Upper lobe of left lung (tissue), 6 donors: ENCODE measurements at places on chromosomes 7 and 10.

DNA sequence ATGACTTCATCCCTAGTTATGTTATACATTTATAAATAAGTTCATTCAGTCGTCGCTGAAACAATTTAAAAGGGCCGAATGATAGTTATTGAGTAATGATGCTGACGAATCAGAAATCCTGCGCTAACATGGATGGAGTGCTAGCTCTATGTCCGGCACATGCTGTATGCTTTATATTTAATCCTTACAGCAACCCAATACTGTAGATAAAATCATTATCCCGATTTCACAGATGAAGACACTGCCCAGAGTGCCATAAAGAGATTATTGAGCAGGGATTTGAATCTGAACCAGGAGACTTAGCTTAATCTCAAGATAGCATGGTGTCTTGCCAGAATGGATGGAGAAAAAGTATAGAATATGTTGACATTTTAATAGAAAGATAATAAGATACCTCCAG is 1.1 kb upstream of the ICA1 start:
- no peak for DNase-seq

DNA sequence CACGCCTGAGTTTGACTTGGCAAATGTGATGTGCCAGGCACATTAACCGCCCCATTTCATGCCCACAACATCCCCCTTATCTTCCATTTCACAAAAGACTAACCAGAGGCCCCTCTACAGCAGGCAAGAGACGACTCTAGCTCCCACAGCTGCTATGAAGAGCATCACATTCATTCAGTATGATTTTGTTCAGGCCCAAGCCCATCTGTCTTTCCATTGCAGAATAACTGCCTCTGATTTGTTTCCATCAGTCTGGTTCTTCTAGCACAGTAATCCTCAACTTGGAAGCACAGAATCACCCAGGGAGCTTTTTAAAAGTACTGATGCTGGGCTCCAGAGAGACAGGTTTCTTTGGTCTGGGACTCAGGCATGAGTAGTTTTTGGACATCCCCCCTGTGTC is 169.7 kb downstream of the NEURL1 start:
- no peak for DNase-seq

- DNase-seq: no peak
Measured at GRCh38 chr10:12750526-12751201, 250.8 kb downstream of the CCDC3 start.

DNA sequence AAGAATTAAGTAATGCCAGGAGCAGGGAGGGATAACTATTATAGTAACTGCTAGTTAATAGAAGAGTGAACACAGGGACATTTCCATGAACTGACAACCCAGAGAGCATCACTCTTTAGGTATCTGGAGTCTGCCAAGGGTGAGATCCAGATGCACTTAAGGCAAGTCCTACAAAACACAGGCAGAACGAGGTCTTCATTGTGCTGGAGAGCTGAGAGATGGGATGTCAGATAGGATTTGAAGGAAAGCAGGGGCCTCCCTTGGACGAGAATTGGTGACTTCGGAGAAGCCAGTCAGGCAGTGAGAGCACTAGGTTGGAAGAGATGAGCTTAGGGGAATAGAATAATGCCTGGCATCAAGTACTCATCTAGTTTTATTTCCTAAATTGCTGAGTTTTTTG is 684.5 kb downstream of the GATA3 start:
- DNase-seq: no peak

- no peak for DNase-seq
Measured at GRCh38 chr10:84540022-84540616, 211.7 kb downstream of the CCSER2 start.

GRCh38 chr10:7846591-7846990 is 28.3 kb downstream of the TAF3 start:
- no peak for DNase-seq

GRCh38 chr10:24944512-24945255 is 7.7 kb downstream of the PRTFDC1 start:
- no peak for DNase-seq

DNA sequence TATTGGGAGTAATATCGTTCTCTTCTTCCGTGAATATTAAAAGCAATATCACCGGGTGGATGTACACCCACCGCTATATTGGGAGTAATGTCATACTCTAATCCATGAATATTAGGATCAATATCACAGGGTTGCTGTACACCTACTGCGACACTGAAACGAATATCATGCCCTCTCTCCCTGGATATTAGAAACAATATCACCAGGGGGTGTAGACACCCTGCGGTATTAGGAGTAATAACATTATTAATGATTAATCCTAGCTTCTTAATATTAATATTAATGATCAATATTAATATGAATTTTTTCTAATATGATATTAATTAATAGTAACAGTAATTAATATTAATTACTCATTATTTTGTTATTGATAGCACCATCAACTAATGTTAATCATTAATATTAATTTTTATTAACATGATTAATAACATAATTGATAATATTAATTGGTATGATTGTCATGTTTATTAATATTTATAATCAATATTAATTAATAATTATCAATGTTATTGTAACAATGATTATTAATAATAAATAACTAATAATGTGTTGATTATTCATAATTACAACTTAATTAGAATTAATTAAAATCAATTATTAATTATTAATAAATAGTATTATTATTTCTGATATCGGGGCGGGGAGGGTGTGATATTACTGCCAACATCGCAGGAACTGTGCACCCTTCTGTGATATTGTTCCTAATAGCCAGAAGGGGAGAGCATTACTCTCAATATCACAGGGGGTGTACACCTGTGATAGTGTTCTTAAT is 121.3 kb upstream of the C1GALT1 start:
- DNase-seq: no peak

DNA sequence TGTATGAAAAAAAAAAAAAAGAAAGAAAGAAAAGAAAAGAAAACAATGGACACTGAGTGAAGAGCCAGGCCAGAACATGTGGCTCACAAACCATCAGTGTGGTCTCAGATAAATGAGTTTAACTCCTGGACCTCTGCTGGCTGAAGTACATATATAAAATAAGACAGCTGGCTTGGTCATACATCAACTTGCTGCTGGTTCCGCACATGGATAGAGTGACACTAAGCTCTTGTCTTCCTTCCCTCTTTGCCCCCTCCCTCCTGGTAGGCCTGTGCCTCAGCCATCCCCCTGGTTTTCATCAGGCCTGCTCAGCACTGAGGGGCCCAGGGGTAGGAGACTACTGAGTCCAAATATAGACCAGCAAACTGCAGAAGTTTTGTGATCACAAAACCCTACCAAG is 58.1 kb upstream of the DGKI start:
- no peak for DNase-seq

DNA sequence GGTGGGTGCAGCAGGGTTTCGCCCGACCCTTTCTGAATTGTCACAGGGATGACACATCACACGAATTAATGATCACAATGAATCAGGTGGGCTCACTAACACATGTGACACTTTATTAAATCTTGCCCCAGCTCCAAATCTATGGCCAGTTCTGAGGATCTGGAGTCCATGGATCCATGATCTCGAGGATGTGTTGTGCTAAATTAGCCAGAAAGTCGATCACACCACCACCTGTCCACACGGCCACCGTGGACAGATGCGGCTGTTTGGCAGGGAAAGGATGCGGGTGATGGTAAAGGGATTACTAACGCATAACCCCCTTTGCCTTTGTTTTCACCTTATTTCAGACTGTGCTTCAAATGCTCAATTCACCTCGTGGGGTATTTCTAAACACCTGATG is 96.4 kb downstream of the COBL start:
- no peak for DNase-seq

GRCh38 chr7:106346678-106347217 is 62.0 kb upstream of the NAMPT start:
- DNase-seq: no peak

GRCh38 chr7:56033671-56034432 is 17.4 kb downstream of the PSPH start:
- peak; percentile 86 for DNase-seq

- peak; percentile 48 for DNase-seq
Measured at GRCh38 chr7:30422922-30423321, 55.7 kb downstream of the NOD1 start.
